NCI-H1694 (cell line): ENCODE measurements at places on chromosomes 6 and 20.
A peak's percentile ranks its signal among the peaks of the same experiment; 100 is the strongest.

GRCh38 chr6:15622045-15622740, 40.6 kb downstream of the DTNBP1 start:
- DNase-seq, result peak; percentile 5

DNA sequence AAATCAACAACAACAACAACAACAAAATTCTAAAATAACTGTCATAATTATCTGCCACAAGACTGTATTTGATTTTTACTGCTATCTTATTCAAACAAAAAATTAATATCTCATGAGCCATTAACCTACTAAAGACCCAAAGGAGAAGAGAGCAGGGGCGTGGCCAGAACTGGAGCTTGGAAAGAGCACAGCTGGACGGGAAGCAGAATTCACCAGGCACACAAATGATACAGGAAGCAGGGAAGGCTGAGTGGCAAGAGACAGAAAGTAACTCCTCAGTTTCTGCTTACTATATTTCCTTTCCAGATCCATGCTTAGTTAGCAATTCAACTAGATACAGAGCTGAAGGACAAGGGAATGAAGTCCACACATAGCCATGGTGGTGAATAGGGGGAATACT, 54.4 kb downstream of the FKBP5 start:
- no peak for DNase-seq

GRCh38 chr6:39003072-39003471, 45.5 kb upstream of the GLP1R start:
- peak; percentile 12 for DNase-seq

GRCh38 chr6:20433321-20433720, 31.6 kb downstream of the E2F3 start:
- peak; percentile 31 for DNase-seq

DNA sequence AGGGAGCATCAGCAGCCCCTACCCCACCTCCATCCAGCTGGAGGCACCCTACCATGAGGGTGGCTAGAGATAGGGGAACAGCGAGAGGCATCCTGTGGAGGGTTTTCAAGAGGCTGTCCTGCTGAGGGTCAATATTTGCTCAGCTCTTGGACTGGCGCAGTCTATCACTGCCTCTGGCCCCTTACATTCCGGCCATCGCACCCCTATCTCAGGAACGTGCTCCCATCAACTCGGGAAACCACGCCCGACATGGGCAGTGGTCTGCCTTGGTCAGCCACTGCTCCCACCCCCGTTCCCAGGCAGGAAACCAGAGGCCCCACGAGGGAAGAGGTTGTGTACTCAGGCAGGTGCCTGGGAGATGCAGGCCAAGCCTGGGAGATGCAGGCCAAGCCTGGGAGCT, 57.9 kb downstream of the VEGFA start:
- no peak for DNase-seq

- DNase-seq, result no peak
Measured at GRCh38 chr20:41534842-41535241, 83.3 kb downstream of the CHD6 start.

- DNase-seq, result no peak
Measured at GRCh38 chr6:105648276-105648675, 245.4 kb upstream of the PREP start.

GRCh38 chr6:90315986-90316385, 19.3 kb upstream of the BACH2 start:
- no peak for DNase-seq

DNA sequence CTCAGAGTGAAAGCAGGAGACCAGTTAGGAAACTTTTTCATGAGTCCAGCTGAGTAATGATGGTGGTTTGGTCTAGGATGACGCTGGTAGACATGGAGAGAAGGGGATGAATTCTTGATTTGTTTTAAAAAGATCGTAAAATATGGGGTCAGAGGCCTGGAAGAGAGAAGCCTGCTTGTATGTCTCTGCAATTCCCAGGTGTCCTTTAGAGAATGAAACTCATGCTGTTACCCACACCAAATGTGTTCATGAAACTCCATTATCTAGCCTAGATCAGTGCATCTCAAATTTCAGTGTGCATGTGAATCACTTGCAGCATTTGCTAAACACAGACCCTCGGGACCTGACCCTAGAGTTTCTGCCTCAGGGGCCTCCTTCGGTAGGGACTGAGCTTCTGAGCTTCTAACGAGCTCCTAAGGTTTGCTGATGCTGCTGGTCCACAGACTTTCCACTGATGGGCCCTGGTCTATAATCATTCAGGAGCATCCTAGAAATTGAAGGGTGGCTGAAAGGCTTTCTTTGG, 302.0 kb upstream of the PLCB4 start:
- no peak for DNase-seq

GRCh38 chr6:147782302-147782701, 273.8 kb downstream of the SAMD5 start:
- no peak for DNase-seq
